ENCODE measurements at places on chromosomes 1 and 21.

DNA sequence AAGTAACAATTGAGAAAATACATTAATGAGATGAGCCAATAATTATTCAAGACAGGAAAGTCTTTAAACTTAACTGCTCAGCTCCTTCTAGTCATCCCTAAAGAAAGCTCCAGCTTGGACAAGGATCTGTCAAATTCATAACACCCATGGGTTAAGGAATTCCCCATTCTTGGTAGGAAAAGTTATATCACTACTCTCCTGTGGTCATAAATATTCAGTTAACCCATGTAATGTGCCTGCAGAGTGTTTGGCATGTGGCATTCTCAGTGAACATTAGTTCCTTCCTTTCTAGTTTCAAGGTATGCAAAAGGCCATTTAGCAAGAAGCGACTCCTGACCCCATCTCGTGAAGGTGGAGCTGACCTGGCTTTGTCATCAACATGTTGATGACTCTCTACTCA, 76.7 kb upstream of the VCAM1 start:
- no peak for DNase-seq

DNA sequence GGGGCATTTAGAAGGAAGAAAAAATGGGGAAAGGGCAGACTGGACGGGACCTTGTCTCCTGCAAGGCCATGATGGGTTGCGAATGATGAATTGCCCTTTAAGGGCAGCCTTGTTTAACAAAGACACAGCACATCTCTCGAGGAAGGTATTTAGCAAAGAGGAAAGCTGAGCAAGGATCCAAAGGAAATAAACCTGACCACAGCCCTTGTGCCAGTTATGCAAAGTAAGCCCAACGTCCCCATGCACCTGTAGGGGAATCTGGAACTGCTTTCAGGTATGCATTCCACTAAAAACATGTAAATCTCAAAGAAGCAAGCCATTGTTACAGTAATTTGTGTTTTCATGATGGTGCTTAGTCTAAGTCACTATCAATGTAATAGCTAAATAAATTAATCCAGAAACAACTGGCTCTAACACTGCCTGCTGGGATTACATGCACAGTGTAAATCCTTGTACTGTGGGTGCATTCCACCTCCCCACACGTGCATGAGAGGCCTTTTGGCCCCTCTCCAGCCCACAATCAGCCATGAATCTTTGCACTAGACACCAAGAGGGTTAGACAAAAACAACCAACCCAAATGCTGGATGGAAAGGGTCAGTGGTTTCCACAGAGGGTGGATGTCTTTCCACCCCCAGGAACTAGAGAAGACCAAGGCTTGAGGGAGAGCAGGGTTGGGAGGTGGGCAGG, 228.8 kb upstream of the KAZN start:
- DNase-seq: no peak

- no peak for DNase-seq
These were observed 76.4 kb upstream of the DNAH14 start for GRCh38 chr1:224852901-224853568.

DNA sequence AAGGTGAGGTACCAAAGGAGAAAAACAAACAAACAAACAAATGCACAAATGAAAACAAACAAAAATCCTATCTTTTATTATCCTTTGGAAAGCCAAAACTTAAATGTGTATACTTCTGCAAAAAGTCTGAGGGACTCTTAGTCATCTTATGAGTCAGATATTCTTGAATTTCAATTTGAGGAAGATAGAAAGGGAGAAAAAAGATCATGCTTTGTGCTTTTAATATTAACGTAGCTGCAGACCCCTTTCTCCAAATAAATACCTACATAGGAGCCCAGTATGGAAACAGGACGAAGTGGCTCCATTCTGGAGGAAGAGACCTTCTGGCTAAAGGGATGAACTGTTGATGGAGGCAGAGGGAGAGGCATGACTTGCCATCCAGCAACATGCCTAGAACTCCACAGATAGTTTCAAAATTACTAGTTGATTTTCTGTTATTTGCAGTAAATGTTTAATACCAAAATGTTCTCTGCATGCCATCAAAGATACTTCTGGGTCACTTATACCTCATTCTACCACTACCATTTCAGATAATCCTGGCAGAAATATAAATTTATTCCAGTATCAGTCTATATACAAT, 25.4 kb downstream of the NUP210L start:
- DNase-seq: no peak

GRCh38 chr1:214076708-214077065, 88.9 kb downstream of the PROX1 start:
- DNase-seq: no peak

GRCh38 chr21:46108827-46109312, 11.0 kb downstream of the COL6A2 start:
- no peak for DNase-seq

- DNase-seq: no peak
These were observed 2.5 kb downstream of the PPT1 start for GRCh38 chr1:40094466-40095110.

DNA sequence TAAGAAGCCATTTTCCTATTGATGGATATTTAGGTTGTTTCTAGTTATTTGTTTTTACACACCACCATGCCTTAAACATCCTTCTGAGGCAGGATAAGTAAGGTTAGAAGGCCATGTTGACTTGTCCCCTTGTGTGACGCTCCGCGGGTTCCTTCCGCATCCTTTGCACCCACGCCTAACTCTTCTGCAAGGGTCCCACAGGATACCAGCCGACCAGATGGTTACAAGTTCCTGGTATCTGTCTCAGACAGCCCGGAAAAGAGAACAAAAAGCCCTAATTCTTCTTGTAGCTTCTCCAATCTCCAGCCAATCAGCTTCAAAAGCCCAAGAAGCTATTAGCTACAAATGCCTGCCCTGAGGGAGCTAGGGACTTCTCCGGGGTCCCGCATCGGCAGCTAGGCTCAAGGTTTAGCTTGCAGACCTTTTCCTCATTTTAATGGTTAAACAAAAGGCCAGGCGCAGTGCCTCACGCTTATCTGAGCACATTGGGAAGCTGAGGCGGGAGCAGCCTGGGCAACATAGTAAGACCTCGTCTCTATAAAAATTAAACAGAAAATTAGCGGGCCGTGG, 4.9 kb upstream of the OTUD3 start:
- no peak for DNase-seq

GRCh38 chr1:42947117-42947516, 11.6 kb downstream of the SLC2A1 start:
- DNase-seq: no peak

DNA sequence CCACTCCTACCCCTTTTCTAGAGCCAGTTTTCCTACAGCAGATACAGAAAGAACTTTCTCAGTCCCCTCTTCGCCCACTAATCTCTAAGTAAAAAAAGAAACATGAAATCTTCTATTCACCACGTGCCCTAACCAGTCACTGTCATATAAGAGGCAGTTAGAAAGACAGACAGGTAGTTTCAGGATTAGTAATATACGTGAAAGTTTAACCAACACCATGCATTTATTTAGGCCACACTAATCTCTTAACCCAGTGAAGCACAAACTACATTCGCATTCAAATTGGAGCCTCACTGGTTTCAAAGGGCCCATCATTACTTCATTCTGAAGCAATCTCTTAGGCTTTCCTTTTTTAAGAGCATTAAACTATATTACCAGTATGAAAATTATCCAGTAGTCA, 10.1 kb downstream of the GPATCH2 start:
- DNase-seq: no peak

DNA sequence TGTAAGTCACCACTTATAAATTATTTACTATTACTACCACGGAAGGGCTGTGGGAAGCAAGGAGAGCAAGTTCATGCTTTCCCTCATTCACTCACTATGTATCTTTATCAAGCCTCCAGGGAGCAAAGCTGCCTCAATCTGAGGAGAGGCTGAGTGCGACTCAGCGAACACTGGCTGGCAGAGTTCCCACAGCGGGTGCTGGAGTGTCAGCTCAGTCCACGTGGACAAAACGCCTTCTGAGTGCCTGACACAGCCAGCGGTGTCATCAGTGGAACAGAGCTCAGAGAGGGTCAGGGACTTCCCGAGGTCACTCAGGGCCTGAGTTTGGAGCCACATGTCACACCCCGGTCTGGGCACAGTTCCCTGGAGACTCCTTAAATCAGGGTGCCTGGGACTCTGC, 16.9 kb downstream of the MATN1 start:
- DNase-seq: no peak

- no peak for DNase-seq
These were observed 277.6 kb downstream of the DSCAM start for GRCh38 chr21:40569357-40569756.

DNA sequence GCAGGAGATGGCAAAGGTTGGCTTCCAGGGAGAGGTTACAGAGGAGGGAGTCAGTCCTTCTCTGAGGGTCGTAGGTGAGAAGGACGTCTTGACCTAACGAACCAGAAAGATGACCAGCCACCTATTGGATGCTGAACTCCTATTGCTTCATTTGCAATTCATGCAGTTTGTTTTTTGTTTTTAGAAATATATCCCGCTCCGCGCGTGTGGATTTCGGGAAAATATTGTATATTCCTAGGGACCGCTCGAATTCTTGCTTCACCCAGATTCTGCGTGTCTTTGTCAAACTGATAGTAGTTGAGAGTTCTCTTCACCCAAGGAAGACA, 564 bp downstream of the DISP1 start:
- no peak for DNase-seq

DNA sequence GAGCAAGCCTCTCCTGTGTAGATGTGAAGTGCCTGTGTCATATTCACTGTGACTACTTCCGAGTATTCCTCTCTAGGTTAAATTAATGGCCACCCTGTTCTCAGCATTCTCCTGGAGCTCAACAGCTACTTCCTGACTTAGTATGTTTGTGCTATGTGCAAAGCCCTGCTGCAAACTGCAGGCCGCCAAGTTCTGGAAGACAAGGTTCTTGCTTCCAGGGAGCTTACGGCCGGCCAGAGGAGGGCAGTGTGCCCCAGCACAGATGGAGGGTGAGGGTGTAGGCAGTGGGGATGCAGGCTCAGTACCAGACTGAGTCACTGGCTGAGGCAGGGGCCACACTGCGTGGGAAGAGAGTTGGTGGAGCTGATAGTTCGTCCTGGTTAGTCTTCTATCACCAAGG, 43.2 kb downstream of the ELK4 start:
- no peak for DNase-seq

GRCh38 chr1:67898033-67898726, 64.9 kb upstream of the GNG12 start:
- no peak for DNase-seq

DNA sequence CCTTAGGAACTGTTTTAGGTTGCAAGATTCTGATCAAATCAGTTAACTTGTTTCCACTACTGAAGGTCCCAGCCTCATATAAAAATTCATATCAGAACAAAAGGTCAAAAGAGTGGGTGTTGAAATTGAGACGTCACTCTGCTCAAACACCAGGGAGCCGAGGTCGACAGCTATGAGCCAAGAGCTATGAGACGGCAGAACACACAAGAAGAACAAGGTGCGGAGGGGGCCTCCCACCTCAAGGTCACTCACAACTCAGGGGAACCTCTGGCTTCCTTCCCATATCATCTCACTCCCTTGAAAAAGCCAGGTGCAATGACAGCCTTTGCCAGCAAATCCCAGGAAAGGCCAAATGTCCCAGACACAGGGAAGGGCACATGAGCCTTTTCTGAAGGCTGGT, 749 bp downstream of the SEC16B start:
- no peak for DNase-seq

GRCh38 chr1:94272388-94272787, 35.0 kb upstream of the ARHGAP29 start:
- DNase-seq: no peak

GRCh38 chr21:44940116-44940631, 345 bp downstream of the SLX9 start:
- no peak for DNase-seq

- no peak for DNase-seq
These were observed 57.0 kb downstream of the VPS26C start for GRCh38 chr21:37210130-37210529.

GRCh38 chr1:17979815-17980214, 127.8 kb upstream of the IGSF21 start:
- no peak for DNase-seq

DNA sequence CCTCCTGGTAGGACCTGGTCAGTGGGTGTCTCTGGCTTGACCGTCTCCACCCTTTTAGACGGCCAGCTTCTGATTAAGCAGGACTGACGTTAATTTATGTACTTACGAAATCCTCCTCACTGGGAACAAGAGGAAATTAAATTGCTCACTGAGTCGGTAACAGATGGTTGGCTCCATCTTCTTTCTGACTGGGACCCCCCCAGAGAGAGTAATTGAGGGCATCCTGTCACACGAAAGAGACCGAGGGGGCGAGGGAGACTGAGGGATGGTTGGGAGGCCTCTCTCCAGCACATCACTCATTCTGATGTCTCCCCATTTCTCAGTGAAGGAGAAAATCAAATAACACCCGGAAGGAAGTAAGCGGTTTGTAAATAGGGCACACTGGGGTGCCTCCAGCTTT, 104.8 kb downstream of the OMA1 start:
- no peak for DNase-seq

- DNase-seq: no peak
These were observed 8.6 kb downstream of the ARV1 start for GRCh38 chr1:230987448-230987847.

- DNase-seq: no peak
These were observed 411.0 kb downstream of the LMO4 start for GRCh38 chr1:87739704-87740103.

DNA sequence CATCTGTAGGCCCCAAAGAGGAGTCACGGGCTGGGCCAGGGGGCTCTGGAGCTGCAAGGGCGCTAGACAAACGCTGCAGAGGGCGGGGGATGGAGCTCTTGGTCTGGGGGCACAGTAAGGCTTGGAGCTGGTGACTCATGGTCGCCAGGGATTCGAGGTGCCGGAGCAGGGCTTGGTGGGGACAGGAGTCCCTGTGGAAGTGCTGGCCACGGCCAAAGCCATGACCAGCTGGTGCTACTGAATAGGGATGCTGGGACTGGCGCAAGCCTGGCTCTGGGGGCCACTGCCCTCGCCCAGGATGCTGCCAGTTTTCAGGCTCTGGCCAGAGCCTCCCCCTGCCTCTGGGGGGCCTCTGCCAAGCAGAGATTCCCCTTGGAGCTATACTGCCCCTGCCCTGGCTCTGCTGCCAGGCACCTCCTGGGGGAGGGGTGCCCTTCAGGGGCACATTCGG, 25.2 kb downstream of the SPOCD1 start:
- no peak for DNase-seq

DNA sequence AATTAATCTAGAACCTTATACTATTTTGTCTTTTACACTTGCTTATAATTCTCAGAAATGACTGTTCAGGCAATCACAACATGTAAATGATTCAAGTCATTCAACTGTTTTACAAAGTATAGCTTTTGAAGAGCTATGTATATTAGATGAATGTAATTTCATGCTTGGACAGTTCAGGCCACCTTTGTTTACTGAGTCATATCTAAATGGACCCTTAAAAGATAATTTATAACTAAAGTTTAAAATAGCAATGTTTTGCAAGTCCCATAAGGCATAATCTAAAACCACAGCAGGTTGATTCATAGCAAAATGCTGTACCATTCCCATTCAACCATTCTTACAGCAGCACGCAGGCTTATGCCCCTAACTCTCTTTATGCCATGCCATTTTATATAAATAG, 64.8 kb downstream of the PIK3R3 start:
- no peak for DNase-seq

GRCh38 chr1:21725748-21726392, 56.7 kb upstream of the RAP1GAP start:
- no peak for DNase-seq
